ENCODE measurements at places on chromosomes 4 and X.

DNA sequence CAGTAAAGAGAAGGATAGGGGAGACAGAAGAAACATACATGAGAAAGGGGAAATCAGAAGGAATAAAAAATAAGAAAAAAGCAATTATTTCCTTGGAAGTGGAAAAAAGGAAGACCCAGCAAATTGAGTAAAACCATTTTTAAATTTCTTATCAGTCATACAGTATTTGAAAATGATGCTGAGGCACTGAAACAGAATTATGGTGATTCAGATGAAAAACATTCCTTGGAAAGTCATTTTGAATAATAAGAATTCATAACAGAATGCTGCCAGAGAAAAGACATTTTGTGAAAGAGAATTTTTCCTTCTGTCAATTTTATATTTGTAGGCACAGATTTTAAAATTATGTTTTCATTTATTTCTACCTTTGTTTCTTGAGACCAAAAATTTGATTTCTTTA lies 895.5 kb upstream of the EPHA5 start:
- DNase-seq = no peak

- no peak for DNase-seq
Measured at GRCh38 chr4:61619528-61619927, 419.4 kb downstream of the ADGRL3 start.

GRCh38 chr4:14898989-14899388 lies 103.3 kb upstream of the CPEB2 start:
- no peak for DNase-seq

GRCh38 chr4:140523370-140523856 lies 555 bp upstream of the ELMOD2 start:
- no peak for DNase-seq

- no peak for DNase-seq
Measured at GRCh38 chr4:180280076-180280475, 1963.1 kb upstream of the TENM3 start.

- no peak for DNase-seq
Measured at GRCh38 chrX:122504026-122504425, 680.1 kb upstream of the GRIA3 start.

DNA sequence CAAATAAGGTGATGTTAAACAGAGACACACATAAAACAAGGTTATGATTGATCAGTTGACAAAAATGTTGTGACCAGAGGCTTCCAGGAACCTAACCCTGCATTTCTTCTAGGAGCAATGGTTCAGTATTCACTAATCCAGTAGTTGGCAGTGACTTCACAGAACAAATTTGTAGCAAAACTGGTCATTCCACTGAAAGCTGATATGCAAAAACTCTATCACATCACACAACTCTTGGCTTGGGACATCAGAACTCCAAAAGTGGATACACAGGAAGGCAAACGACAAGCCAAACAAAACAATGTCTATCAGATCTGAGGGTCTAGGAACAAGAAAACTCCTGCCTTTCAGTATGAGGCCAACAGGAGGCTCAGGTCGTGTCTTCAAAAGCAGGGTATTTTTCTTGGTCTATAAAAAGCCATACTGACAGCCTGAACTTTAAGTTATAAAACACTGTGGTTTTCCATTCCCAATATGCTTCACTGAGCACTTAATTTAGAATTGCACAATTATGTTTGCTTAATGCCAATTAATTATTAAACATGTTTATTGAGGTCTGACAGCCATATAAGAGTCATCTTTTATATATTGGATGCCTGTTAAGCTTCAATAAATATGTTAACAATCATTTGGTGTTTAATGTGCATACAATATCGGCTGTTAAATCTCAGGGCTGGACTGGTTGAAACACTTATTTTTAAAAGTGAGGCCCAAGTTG lies 45.6 kb downstream of the SOD3 start:
- DNase-seq = no peak

GRCh38 chr4:84924434-84924833 lies 42.1 kb downstream of the WDFY3 start:
- no peak for DNase-seq

- no peak for DNase-seq
Measured at GRCh38 chrX:39536211-39536610, 561.5 kb downstream of the BCOR start.

- DNase-seq = no peak
Measured at GRCh38 chr4:26181616-26182015, 139.2 kb upstream of the RBPJ start.

- no peak for DNase-seq
Measured at GRCh38 chr4:38832624-38833528, 23.7 kb downstream of the TLR6 start.

DNA sequence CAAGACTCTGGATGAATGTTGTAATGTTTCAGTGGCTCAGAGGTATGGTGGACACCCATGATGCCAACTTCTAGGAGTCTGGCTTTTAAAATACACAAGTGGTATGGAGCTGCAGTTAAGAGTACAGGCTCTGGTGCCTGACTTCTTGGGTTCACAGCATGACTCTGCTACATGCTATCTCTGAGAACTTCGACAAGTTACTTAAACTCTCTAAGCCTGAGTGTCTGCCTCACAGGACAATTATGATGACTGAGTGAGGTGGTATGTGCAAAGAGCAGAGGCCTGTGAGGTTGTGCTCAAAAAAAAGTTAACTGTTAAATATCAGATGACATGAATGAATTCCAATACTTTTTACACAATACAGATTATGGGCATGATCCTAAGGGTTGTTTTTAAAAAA lies 90.9 kb upstream of the SRD5A3 start:
- no peak for DNase-seq

DNA sequence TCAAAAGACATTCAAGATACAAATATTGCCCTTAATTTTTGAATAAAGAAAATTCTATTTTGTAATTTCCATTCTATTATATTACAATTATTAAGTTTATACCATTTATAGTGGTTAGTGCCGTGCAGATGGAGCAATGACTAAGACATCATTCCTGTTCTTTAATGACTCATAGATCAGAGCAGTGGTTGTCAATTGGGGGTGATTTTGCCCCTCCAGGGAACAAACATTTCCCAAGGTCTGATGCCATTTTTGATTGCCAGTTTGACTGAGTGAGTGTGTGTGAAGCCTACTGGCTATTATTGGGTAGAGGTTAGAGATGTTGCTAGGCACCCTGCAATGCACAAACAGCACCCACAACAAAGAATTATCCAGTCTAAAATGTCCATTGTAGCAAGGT lies 97.9 kb upstream of the DDIT4L start:
- no peak for DNase-seq

DNA sequence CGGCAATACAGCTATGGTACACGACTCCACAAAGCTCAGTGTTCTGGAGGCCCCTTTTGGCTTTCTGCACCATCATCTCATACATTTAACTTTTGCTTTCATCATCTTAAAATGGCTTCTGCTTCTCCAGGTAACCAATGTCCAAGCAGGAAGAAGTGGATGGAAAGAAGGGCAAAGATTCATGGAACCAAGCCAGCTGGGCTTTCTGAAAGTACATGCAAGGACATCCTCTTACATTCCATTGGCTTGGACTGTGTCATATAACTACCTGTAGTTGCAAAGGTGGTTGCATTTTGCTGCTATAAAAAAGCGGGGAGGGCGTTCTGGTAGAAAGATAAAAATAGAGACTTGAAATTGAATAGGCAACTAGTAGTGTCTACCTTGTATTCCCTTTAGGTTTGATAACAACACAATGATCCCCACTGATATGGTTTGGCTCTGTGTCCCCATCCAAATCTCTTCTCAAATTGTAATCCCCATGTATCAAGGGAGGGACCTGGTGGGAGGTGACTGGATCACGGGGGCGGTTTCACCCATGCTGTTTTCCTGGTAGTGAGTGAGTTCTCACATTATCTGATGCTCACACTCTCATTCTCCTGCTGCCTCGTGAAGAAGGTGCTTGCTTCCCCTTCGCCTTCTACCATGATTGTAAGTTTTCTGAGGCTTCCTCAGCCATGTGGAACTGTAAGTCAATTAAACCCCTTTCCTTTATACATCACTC lies 6.7 kb upstream of the FHIP1A start:
- no peak for DNase-seq

GRCh38 chrX:118751950-118752783 lies 24.8 kb downstream of the IL13RA1 start:
- no peak for DNase-seq

DNA sequence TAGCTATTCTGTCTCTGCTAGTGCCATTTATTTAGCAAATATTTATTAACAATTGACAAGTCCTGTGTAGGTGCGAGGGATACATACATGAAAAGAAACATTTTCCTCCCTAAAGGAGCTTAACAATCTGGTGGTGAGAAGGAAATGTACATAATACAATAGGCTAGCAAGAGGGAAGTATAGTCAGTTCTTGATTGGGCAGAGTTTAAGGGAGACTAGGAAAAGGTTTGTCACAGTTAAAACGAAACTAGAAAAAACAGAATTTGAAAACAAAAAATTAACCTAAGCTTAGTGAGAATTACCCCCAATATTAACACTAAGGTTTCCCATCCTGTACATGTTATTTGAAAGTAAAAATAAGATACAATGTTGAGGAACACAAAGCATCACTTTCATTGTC lies 8.6 kb upstream of the MAML3 start:
- no peak for DNase-seq

- no peak for DNase-seq
Measured at GRCh38 chr4:165027762-165028402, 3.9 kb upstream of the TRIM60 start.

GRCh38 chrX:49178537-49178936 lies 6.8 kb downstream of the PLP2 start:
- DNase-seq = no peak

GRCh38 chrX:107747596-107748161 lies 27.9 kb downstream of the TSC22D3 start:
- no peak for DNase-seq

DNA sequence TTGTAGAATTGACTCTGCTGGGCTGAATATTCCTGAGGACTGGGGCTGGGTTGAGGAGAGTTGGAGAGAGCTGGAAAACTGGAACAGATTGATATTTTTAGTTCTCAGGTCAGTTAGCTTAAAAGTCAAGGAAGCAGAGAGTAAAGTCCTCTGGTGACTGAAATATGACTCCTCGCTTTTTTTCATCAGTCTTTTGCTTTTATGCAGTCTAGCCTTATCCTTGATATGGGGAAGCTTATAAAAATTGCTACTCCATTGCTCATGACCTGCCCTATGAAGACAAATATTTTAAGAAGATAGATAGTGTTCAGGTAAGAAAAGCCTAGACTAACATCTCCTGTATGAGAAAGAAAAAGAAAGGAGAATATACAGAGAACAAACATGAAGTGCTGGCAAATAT lies 152.7 kb downstream of the C4orf33 start:
- no peak for DNase-seq

DNA sequence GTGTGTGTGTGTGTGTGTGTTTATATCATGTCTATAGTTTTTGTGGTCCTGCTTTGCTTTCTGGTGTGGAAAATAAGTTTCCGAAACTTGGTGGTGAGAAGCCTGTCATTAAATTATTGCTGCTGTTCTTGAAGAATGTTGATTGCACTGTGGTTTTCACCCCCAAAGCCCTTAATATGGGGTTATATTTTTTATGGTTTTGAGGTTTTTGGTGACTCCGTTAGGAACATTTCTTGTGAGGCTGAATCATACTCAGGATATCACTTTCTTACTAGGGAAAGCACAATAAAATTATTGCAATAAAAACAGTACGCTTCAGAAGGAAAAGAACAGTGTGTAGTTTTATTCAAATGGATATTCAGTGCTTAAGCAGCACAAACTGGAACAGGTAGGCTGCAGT lies 539.1 kb upstream of the MAGEB18 start:
- DNase-seq = no peak

- no peak for DNase-seq
Measured at GRCh38 chr4:16496501-16496900, 270.2 kb upstream of the TAPT1 start.

DNA sequence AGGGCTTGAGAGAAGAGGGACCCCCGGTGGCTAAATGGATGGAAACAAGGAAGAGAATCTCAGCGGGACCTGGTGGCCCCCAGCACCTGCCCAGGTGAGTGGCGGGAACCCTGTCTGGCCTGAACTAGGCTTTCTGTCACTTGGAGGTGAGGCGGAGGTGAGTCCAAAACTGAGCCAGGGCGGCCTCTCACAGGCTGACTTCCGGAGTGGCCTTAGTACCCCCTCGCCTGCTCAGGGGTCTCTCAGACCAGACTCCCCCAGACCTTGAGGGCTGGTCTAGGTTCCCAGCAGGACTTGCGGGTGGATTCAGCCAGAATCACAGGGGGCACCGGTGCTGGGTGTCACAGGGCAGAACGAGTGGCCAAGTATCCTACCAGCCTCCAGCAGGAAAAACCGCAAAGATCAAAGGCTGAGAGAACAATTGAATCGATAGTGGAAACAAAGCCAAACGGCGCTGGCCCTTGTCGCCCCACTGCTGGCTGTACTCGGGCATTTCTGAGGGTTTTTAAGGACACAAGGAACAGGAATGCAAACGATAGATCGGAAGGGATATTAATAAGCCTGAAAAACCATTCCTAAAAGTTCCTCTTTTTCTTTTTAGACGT lies 67.8 kb downstream of the WFS1 start:
- no peak for DNase-seq

- DNase-seq = no peak
Measured at GRCh38 chr4:122959981-122960610, 37.7 kb upstream of the NUDT6 start.

DNA sequence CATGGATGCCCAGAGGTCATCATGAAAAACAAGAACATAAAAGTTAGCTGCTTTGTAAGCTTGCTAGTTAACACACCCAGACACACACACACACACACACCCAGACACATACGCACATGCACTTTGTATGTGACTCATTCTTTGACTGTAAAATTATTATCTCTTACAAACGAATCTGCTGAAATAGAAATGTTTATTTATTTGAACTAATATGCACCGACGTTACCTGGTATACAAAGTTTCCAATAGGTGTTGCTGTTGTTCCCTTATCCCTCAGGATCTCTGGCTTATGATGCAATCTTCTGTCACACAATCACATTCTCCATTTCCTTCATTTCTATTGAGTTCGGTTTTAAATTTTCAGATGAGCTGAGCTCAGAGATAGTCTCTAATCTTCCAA lies 209.3 kb downstream of the PTTG2 start:
- DNase-seq = no peak

DNA sequence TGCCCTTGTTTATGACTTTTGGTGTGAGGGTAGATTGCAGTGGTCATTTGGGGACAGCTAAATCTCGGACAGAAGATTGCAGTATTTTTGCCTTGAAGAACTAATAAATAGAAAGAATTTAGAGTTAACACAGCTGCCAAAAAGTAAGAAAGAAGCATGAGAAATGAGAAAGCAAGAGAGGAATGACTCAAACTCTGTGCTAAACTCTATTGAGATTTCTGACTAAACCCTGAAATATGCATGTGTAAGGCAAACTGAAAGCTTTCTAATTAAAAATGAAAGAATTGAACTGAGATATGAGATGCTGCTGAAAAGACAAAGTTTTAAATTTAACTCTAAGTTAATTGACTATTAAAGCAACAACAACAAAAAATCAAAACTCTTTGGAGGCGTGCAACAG lies 791.3 kb downstream of the RAB28 start:
- no peak for DNase-seq

- no peak for DNase-seq
Measured at GRCh38 chr4:186190581-186191199, 677 bp upstream of the CYP4V2 start.

Data from left ventricle myocardium inferior (tissue), 1 donor.